Endodermal cell (in vitro differentiated cells): ENCODE measurements at places on chromosomes 16 and 17. TPM values are rescaled to one million over a fixed set of nuclear protein-coding genes. Genes with fewer than 3 reads are reported as not detected.
A peak's percentile ranks its signal among the peaks of the same experiment; 100 is the strongest.

DNA sequence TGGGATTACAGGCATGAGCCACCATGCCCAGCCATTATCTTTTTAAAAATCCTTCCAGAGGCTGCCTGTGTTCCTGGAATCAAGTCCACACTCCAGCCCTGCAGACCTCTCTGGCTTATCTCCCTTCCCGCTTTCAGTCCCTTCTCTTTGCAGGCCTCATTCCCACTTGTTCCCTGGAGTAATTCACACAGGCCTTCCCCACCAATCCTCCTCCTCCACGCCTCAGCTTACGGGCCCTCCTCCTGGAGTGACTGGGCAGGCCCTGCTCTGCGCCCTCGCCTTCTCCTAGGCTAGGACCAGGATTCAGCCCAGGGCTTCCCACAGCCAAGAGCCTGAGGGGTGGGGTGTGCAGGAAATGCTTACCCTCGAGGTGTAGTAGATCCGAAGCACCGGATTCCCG lies 2.8 kb downstream of the CDIPT start:
- DNase-seq: no peak
- H3K4me3 ChIP-seq: no peak overlapping the region

DNA sequence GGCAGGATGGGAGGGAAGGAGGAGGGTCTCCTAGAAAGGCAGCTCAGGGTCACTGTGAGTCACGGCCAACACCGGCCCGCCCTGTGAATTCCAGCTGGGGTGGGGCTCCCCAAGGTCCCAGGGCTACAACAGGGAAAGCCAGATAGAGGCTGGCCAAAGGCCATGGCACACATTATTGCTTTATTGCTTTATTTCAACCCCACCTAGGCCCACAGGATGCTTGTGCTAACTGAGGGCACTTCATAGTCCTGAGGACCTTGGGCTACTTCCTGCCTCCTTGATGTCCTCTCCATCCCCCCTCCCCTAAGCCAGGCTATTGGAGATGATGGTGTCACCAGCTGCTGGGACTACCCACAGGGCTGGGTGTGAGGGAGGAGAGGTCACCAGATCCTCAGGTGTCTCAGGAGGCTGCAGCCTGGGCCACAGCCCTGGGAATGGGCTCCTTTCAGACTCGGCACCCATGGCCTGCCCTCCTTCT lies 26.1 kb downstream of the LRRC75A start:
- peaks cover 8% of the 10 kb centered on the region for H3K27me3 ChIP-seq
- H3K4me1 ChIP-seq: no peaks in the 10 kb centered on the region
- H3K36me3 ChIP-seq: no peaks in the 10 kb centered on the region
- H3K27ac ChIP-seq: no peak overlapping the region
- DNase-seq: no peak

DNA sequence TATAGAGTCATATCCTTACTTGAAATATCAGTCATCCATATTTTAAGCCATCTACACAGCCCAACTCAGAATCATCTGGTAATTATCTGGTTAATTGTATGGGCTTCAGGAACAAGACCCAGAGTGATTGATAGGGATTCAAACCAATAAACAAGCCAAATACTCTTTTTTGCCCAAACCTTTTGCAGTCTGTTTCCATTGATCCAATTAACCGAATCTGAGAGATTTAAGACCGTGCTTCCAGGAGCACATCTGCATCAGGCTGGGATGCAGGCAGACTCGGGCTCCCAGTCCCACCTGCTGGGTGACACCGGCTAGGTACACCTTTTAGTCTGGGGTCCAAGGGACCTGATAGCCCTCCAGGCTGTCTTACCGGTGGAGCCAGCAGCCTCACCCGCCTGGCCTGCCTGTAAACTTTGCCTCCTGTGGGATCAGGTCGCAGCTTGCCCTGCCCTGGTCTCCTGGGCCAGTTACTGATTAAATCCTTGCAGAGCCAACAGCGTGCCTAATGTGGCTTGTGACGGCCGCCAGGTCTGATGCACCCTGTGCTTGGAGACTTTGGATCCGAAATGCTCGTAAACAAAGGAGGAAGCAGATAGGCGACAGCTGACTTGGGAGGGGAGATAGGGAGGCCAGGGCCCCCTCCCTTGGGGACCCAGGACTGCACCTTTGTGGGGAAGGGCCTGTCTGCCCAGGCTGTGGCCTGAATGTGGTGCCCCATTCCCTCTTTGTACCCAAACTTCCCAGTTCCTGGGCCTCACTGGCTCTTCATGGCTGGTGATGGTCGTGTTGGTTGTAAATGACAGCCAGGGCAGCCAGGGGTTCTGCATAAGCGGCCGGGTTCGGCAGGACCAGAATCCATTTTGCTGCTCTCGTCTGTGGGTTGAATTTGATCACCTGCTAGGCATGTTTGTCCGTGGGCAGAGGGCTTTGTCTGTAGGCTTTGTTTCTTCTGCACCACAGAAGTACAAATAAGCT lies 3.8 kb downstream of the CMIP start:
- H3K27ac ChIP-seq: peak overlapping the region; percentile 24
- no peaks in the 10 kb centered on the region for H3K36me3 ChIP-seq
- no peaks in the 10 kb centered on the region for H3K27me3 ChIP-seq
- H3K4me3 ChIP-seq: peak overlapping the region; percentile 59

GRCh38 chr17:47323382-47324223 lies at the start of gene EFCAB13:
TSS of gene EFCAB13 (plus strand) at chr17:47323955. CDS start at chr17:47328354, 4,399 bp downstream.
- H3K4me1 ChIP-seq: no peaks in the 10 kb centered on the region
- no peak within 1 kb of the TSS for H3K27ac ChIP-seq
- H3K36me3 ChIP-seq: no peaks in the 10 kb centered on the region
- DNase-seq: peak; percentile 98
- no peaks in the 10 kb centered on the region for H3K27me3 ChIP-seq

DNA sequence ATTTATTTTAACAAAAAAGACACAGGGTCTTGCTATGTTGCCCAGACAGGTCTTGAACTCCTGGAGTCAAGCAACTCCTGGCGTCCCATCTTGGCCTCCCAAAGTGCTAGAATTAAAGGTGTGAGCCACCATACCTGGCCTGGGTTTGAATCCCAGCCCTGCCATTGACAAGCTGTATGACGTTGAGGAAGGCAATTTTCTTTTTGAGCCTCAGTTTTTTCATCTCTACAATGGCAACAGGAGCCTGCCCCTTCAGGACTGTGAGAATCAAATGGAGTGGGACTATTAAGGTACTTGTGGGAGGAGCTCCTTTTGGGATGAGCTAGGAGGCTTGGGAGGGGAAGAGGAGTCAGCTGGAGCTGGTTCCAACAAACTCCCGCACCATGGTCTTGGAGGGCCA lies 6.2 kb downstream of the RARA start:
- H3K4me1 ChIP-seq: peaks cover 15% of the 10 kb centered on the region
- no peak for DNase-seq
- peaks cover 5% of the 10 kb centered on the region for H3K27me3 ChIP-seq
- no peak overlapping the region for H3K4me3 ChIP-seq

GRCh38 chr16:28938721-28939120 lies 7.0 kb downstream of the CD19 start:
- no peak for DNase-seq
- no peaks in the 10 kb centered on the region for H3K4me1 ChIP-seq
- H3K36me3 ChIP-seq: no peaks in the 10 kb centered on the region
- no peaks in the 10 kb centered on the region for H3K27me3 ChIP-seq

GRCh38 chr17:80673152-80673920 lies 128.7 kb downstream of the RPTOR start:
- peak; percentile 45 for DNase-seq
- H3K4me1 ChIP-seq: peaks cover 5% of the 10 kb centered on the region
- H3K36me3 ChIP-seq: no peaks in the 10 kb centered on the region
- peak overlapping the region; percentile 14 for H3K27ac ChIP-seq
- no peaks in the 10 kb centered on the region for H3K27me3 ChIP-seq
- H3K4me3 ChIP-seq: no peak overlapping the region

GRCh38 chr17:38873640-38874380 lies 4.0 kb downstream of the LASP1 start:
- no peaks in the 10 kb centered on the region for H3K27me3 ChIP-seq
- H3K4me1 ChIP-seq: peaks cover 11% of the 10 kb centered on the region
- peak; percentile 52 for DNase-seq
- peaks cover 58% of the 10 kb centered on the region for H3K36me3 ChIP-seq
- H3K27ac ChIP-seq: no peak overlapping the region

GRCh38 chr17:47335101-47335936 lies 11.6 kb downstream of the EFCAB13 start:
- no peak overlapping the region for H3K4me3 ChIP-seq
- no peaks in the 10 kb centered on the region for H3K36me3 ChIP-seq
- DNase-seq: peak; percentile 67

DNA sequence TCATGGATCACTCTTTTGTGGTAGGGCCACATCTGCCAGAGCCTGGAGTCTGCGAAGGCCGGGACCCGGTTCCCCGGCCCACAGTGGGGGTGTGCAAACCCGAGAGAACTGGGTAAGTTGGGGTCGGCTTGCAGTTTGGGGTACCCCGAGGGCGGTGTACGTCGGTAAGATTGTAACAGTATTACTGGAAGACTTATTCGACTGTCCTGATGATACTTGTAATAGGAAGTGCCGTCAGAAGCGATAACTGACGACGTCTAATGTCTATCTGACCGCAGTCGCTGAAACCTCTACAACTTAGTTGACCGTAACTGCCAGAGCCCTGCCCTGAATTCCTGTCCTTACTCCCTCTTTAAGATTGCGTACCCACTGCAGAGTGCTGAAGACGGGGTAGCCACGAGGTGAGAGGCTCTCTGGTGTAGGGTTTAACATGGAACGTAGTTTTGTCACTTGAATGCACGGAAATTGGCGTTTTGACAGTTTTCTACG lies 24.0 kb downstream of the TRPV2 start:
- H3K27ac ChIP-seq: peak overlapping the region; percentile 54
- DNase-seq: no peak
- H3K4me3 ChIP-seq: peak overlapping the region; percentile 90
- H3K27me3 ChIP-seq: no peaks in the 10 kb centered on the region
- peaks cover 10% of the 10 kb centered on the region for H3K4me1 ChIP-seq
- H3K36me3 ChIP-seq: peaks cover 52% of the 10 kb centered on the region

DNA sequence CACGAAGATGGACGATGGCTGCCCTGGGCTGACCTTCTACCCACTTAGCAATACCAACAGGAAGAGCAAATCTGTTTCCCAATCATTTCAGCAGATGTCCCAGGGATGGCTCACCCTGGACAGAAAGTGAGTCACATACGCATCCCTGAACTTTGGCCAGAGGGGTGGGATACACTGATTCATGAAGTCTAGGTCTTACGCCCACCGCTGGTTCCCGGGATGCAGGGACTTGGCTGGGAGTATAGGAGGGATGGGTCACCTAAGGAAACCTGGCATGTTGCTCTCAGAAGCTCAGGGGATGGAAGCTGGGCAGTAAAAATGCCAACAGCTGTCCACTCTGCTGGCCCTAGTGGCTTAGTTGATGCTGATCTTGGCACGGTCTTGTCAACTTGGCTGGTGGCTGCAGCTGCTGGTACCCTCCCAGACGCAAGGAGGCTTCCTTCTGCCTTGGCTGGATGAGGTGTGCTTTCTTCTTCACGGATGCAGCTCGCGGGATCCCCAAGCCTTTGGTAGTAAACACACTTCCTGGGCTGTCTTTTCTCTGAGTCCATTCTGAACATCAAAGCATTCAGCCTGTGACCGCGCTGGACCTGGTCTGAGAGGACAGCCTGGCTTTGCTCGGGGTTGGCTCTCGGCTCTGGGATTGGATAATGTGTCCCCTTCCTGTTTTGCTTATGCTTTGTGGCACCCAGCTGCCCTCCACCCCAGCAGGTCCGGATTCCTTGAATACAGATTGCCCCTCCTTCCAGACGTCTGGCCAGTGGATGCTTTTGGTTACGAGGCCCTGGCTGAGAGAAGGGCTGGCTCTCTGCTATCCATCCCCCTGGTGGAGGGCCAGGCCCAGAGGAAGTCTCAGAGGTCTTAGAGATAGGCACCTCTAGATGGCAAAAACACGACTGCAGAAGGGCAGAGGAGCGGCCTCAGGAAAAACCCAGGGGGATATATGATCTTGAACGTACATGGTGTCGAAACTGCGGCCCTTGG lies 71.5 kb downstream of the RAP1GAP2 start:
- DNase-seq: peak; percentile 97
- H3K36me3 ChIP-seq: no peaks in the 10 kb centered on the region
- H3K4me3 ChIP-seq: no peak overlapping the region
- no peaks in the 10 kb centered on the region for H3K27me3 ChIP-seq
- H3K4me1 ChIP-seq: peaks cover 7% of the 10 kb centered on the region

DNA sequence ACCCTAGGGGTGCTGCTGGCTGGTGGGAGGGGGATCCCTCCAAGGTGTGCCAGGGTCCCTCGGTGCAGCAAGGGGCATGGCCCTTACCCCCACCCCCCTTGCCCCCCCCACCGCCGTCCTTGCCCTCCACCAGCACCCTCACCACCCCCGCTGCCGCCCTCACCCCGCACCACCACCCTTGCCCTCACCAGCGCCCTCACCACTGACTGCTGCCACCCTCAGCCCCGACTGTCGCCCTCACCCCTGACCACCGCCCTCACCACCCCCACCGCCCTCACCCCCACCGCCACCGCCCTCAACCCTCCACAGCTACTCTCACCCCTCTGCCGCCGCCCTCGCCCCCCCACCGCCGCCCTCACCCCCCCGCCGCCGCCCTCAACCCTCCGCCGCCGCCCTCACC lies 23.1 kb upstream of the ACSF3 start:
- H3K4me3 ChIP-seq: no peak overlapping the region
- H3K4me1 ChIP-seq: no peaks in the 10 kb centered on the region
- H3K36me3 ChIP-seq: no peaks in the 10 kb centered on the region
- H3K27me3 ChIP-seq: no peaks in the 10 kb centered on the region
- DNase-seq: no peak

GRCh38 chr16:86898386-86898785 lies 320.0 kb downstream of the FOXL1 start:
- H3K36me3 ChIP-seq: no peaks in the 10 kb centered on the region
- peaks cover 16% of the 10 kb centered on the region for H3K4me1 ChIP-seq
- no peak overlapping the region for H3K4me3 ChIP-seq
- no peak for DNase-seq
- no peaks in the 10 kb centered on the region for H3K27me3 ChIP-seq

GRCh38 chr17:8629371-8630226 lies 926 bp downstream of the MYH10 start:
- H3K4me1 ChIP-seq: peaks cover 8% of the 10 kb centered on the region
- peaks cover 4% of the 10 kb centered on the region for H3K36me3 ChIP-seq
- DNase-seq: peak; percentile 86
- no peaks in the 10 kb centered on the region for H3K27me3 ChIP-seq

DNA sequence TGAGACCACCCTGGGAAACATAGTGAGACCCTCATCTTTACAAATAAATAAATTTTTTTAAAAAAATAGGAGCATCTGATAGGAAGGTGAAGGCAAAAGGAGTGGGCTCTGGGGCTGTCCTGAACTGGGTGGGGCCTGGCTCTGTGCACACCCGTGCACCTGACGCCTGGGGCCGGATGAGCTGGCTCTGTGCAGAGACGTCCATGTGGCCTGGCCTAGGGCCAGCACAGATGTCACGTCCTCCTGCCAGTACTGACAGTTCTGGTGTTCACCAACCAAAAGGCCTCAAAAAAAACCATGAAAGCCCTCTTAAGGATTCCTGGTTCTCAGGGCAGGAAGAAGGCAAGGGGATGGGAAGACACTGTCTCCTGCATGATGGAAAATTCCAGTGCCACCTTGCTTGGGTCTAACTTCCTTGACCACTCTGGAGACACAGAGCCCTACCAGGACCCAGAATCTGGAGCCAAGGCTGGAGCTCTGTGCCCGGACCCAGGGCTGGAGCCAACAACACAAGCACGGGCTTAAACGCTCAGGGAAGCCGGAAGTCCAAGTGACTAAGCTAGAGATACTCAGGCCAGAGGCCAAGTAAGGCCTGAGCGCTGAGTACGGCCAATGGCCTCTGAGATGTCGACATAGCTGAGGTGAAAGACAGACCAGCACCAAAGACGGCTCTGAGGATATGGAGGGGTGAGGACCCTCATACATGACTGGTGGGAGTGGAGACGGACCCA lies 32.9 kb downstream of the COPRS start:
- no peak overlapping the region for H3K27ac ChIP-seq
- DNase-seq: no peak
- no peaks in the 10 kb centered on the region for H3K4me1 ChIP-seq
- no peaks in the 10 kb centered on the region for H3K36me3 ChIP-seq

The CNGB1 gene
- total RNA-seq: 0.60 to 1.5 TPM (median 0.73 TPM) in 3 replicates

The PRSS33 gene
- not detected in 3 replicates for total RNA-seq

The NETO2 gene
- total RNA-seq: 16.2 to 19.7 TPM (median 18.4 TPM) in 3 replicates

The NLRC5 gene
- total RNA-seq: 0.97 and 1.2 TPM in 2 replicates

The TBKBP1 gene
- 19.9 and 22.9 TPM in 2 replicates for total RNA-seq

The CARD14 gene
- 0.42 TPM in 1 of 3 replicates, not detected in the others for total RNA-seq

The SLFN14 gene
- not detected in 3 replicates for total RNA-seq
